ENCODE measurements at places on chromosomes 12 and 14.
A peak's percentile ranks its signal among the peaks of the same experiment; 100 is the strongest.

DNA sequence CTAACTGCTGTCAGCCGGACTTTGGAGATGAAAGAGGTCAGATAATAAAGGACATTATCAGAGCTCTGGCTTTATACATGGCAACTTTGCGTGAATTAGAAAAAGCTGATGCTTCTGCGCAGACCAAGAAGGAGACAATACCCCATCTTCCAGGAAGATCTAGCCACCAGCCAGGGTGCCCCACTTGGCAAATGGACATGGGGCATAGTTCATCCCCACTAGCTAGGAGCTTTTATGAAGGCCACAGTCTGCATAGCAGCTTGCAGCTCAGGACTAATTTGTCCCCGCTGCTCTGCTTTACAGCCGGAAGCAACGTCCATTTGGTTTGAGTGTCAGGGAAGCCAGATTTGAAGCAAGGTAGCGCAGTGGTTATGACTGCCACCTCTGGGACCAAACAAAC is 101.0 kb downstream of the TMEM132C start:
- DNase-seq = no peak

GRCh38 chr12:91922674-91923073 is 223.0 kb downstream of the BTG1 start:
- no peak for DNase-seq

DNA sequence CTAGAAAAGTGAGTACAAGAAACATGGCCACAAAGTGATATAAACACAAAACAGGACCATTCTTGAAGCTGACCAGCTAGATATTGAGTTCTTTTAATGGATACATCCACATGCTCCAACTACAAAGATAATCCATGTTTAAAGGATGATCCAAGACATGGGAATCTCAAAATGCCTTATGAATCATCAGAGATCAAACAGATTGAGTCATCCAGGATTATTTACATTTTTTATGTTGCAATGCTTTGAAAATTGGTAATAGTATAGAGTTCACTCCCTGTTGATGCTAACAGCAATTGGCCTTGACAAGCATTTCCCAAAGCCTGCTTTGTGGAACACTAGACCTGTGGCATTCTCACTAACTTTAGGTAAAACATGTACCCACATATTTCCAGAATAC is 293.0 kb upstream of the TBX3 start:
- no peak for DNase-seq

GRCh38 chr12:46217541-46218321 is 51.1 kb downstream of the SLC38A1 start:
- DNase-seq = no peak

DNA sequence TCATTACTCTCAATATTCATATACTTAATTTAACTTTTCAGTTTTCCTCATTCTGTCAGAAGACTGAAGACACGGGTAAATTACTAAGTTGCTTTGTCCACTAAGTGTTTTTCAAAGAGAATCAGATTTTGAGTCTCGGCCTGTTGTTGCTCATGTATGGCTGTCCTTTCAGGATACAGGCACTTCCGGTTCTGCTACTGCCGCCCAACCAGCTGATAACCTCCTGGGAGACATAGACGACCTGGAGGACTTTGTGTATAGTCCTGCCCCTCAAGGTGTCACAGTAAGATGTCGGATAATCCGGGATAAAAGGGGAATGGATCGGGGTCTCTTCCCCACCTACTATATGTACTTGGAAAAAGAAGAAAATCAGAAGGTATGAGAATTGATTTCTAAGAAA is 28.3 kb upstream of the TEAD4 start:
- DNase-seq = no peak

DNA sequence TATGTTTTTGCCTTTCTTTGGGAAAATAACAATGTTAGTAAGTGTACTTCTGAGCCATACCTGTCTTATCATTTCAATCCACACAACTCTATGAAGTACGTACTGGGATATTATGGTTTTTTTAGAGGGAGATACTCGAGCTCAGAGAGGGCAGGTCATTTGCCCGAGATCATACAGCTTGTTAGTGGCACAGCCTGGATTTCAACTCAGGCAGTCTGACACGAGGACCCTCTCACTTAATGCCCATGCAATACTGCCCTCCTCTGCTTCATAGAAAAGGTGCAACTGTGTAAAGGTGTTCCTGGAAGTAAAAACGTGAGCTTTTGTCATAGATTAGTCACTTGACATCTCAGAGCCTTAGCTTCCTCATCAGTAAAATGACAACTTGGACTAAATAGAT is 128.0 kb downstream of the NDUFA12 start:
- peak; percentile 45 for DNase-seq

- peak; percentile 38 for DNase-seq
Measured at GRCh38 chr14:22047115-22047514, 373.5 kb upstream of the OR4E1 start.

DNA sequence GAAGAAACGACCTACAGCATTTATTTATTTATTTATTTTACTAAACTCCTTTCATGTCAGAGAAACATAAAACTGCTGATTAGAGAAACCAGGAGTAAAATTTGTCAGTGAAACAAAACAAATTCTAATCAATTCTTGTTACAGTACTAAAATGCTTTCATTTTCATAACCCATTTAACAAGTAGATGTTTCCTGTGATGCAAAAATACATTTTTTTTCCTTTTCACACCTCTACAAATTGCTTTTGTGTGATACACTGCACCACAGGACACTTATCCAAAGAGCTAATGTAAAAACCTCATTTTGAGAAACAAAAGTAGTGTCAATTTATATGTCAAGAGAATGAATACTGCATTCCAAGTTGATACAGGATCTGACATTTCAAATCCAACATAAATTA is 155.1 kb downstream of the SYT1 start:
- no peak for DNase-seq

- no peak for DNase-seq
Measured at GRCh38 chr12:128914908-128915563, 61.8 kb downstream of the GLT1D1 start.

DNA sequence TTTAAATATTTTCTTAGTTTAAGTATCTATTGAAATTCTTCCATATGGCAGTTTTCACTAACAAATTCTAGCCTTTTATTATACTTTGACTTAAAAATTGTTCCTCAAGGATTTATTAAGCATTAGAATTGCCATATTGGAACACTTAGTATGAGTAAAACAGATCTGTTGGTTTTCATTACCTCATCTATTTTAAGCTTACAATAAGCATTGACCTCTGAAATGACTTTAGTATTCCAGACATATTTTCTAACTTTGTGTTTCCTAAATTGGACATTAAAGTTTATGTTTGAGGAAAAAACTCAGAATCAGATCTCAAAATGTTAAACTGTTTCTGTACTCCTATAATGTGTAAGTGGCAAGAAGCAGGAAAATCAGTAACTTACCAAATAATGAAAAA is 48.4 kb downstream of the CSRP2 start:
- no peak for DNase-seq

DNA sequence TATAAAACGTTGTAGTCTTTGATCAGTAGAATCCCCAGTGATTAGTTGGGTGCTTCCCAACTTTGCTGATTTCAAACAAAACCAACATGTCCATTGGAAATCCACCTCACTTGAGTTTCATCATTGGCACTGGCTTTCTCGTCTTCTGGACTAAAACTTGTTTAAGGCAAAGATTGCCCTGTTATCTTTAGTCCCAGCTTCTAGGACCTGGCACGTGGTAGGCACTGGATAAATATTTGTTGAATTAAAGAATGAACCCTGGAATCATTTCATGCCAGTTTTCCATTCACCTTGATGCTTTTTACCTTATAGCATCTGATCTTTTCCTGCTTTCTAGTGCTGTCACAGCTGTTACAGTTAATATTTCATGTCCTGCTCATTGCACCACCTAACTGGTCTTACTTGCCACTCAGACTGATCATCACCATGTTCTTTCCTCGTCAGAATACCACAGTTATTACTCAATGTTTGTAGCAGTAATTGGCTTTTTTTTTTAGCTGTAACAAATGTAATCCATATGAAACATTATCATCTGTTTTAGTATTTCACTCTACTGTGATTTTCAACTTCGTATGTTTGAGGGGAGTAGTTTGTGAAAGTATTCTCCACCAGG is 7.3 kb upstream of the C12orf50 start:
- peak; percentile 22 for DNase-seq
